Cardiac muscle cell (in vitro differentiated cells and primary cell): ENCODE measurements at places on chromosomes 3 and 15.
A peak's percentile ranks its signal among the peaks of the same experiment; 100 is the strongest.

DNA sequence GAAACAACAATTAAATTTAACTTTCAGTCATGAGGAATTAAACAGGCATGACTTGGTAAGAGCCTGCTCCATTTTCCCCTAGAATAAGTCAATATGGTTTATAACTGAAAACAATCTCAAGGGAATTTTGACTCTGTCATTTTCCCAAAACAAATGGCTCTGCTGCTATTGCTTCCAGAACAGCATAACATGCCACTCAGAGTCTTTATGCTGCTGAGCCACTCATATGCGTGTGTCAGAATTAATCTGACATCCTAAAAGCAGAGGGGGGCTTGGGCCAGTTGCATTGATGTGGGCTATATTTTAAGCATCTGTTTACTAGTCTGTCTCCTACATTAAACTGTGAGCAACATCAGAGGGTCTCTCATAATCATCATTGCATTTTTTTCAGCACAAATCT lies 111.1 kb upstream of the ABI3BP start:
- no peak for DNase-seq

GRCh38 chr3:55676643-55677042 lies 189.5 kb upstream of the WNT5A start:
- no peak for DNase-seq

DNA sequence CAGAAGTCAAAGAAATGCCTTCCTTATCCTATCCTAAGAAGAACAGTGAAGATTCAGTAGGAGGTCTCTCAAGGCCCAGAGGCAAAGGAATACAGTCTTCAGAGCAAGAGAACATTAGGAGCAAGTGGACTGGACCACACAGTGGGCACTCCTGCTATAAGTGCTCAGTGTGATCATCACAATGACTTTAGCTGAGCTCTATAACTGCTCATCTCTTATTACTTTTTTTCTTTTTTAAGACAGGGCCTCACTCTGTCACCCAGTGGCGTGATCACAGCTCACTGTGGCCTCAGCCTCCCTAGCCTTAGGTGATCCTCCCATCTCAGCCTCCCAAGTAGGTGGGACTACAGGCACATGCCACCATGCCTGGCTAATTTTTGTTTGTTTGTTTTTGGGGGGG lies 48.1 kb downstream of the COL8A1 start:
- no peak for DNase-seq

GRCh38 chr3:188088948-188089685 lies 64.8 kb upstream of the LPP start:
- DNase-seq = no peak

DNA sequence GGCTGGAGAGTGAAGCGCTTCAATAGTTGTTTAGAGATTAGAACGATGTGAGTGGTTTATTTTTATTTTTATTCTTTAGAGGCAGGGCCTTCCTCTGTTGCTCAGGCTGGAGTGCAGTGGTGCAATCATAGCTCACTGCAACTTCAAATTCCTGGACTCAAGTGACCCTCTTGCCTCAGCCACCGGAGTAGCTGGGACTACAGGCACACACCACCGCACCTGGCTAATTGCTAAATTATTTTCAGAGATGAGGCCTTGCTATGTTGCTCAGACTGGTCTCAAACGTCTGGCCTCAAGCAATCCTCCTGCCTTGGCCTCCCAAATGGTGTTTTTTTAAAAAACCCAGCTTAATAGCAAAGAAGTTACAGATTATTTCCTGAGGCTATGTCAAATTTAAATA lies 29.0 kb downstream of the PPARG start:
- DNase-seq = peak; percentile 38

DNA sequence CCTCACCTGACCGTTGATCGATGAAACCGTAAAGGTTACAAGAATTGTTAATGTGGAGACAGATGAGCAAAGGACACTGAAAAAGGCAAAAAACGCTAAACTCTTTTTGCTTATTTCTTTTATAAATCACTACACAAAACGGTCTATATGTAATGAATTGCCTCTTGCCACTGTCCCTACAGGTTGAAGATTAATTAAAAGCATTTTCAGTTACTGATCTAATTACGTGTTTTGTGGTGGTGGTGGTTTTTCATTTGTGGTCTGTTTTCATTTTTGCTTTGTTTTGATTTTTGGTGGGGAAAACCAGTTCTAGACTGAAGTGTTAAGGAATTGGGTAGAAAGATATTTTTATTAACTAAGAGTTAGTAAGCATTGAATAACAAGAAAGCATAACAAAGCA lies 299.2 kb upstream of the LRRN1 start:
- no peak for DNase-seq

DNA sequence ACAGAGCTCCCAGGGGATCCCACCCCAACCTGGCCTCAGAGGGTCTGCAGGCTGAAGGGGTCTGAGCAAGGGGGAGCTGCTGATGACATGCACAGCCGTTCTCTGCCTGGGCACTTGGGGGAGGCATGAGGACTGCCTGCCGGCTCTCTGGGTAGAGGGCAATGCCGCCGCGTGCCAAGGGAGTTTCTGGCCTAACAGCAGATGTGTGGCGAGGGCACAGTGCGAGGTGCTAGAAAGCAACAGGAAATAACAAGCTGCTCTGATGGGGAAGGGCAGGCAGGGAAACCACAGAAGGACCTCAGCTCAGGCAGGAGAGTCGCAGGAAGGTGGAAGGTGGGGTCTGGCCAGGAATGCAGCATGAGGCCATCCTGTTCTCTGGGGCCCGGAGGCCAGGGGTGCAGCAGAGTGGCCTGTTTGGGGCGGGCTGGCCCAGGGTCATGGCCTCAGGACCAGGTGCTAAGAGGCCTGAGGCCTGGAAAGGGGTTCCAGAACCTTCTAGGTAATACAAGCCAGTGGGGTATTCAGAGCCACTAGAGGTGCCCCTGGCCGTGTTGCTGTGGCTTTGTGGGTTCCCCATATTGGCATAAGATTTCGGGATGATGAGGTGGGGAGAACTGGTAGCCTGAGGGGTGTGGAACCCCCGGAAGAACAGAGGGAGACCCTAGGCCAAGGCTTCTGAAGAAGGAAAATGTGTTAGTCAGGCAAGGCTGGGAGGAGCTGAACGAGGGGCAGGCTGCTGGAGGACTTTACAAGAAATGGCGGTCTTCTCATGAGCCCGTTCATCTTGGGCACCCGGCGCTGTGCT lies 41.2 kb downstream of the RGMA start:
- DNase-seq = no peak

DNA sequence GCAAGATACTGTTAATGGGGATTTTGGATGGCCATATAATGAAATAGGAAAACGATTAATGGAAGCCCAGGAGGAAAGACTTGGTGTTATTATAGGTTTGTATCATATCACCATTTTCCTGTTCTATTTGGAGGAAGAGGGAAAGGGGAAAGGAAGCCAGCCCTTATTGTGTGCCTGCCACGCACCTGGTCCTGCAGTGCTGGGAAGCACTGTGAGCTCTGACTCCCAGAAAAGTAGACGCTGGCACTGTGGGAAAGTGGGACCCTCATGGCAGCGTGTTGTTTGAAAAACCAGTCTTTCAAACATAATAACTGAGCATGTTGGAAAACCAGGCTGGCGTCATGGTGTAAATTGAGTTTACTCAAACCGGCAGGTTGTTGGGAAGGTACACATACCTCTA lies 22.0 kb downstream of the CGNL1 start:
- DNase-seq = no peak

GRCh38 chr3:99903869-99904268 lies 86.2 kb downstream of the CMSS1 start:
- no peak for DNase-seq

DNA sequence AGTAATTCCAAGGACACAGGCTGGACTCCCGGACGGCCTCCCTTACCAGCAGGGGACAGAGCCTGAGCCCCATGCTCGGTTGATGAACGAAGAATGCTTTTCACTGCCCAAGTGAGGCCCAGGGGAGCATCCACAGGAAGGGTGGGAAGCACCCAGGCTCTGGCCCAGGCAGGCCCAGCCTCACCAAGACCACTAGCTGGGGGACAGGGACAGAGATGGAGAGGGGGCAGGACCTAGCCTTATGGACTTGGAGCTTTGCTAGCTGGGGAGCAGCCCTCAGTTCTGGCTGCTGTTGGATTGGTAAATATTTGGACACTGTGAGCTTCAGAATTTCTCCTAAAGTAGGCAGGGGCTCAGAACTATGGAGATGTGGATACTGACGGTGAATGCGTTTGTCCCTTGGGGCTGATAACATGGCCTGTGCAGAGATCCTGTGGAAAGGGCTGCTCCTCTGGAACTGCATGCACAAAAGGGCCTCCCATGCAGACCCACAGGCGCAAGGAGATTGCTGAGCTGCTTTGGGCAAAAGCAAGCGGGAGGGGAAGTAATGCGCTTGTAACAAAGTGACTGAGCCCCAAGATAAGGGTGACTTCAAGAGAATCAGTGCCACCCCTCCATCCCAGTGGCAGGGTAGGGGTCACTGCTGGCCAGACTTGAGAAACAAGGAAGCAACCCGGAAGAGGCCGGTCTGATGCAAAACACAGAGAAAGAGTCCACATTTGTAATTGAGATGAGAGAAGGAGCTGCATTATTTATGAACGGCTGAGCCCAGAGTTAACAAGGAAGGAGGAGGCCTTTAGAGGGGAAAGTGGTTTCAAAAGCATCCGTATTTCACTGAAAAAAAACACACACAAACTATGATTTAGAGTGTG lies 70.1 kb upstream of the MEF2A start:
- DNase-seq = no peak
